ENCODE measurements at places on chromosomes 6 and 20.

GRCh38 chr6:170271771-170272314 is 19.0 kb downstream of the DLL1 start:
- no peak for DNase-seq

DNA sequence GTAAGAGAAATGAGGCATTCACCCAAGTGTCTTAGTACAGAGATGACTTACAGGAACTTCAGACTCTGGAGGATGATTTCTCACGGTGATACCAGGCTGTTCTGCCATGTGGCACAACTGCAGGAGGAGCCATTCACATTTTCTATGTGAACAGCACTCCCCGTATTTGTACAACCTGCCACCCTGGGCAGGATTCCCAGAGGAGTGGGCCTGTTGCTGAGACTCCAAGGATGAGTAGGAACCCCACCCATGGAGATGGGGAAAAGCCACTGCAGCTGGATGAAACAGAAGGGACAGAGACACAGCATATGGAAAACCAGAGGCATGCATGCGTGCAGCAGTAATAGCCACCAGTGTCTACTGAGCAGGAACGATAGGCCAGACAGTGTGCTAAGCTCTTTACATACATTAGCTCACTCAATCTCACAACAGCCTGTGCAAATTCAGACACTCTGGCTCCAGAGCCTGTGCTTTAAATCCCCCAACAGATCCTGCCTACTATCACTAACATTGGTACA is 48.0 kb upstream of the PTPRT start:
- DNase-seq = no peak

DNA sequence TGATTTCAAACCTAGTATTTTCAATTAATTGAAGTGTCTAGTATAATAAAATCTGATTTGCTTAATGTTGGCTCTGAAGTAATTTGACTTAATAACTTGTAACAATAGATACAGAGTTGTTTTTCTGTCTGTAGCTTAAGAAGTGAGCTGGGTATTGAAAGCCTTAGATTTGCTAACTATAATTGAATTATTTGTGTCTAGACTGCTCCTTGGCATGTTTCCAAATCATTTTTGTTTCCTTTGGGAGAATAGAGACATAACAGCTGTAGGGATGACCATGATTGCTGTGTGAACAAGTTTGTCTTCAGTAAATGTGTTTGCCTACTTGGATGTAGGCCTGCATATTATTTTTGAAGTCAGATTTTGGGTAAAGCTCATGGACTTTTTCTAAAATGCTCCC is 115.4 kb downstream of the SCAF8 start:
- peak; percentile 47 for DNase-seq

DNA sequence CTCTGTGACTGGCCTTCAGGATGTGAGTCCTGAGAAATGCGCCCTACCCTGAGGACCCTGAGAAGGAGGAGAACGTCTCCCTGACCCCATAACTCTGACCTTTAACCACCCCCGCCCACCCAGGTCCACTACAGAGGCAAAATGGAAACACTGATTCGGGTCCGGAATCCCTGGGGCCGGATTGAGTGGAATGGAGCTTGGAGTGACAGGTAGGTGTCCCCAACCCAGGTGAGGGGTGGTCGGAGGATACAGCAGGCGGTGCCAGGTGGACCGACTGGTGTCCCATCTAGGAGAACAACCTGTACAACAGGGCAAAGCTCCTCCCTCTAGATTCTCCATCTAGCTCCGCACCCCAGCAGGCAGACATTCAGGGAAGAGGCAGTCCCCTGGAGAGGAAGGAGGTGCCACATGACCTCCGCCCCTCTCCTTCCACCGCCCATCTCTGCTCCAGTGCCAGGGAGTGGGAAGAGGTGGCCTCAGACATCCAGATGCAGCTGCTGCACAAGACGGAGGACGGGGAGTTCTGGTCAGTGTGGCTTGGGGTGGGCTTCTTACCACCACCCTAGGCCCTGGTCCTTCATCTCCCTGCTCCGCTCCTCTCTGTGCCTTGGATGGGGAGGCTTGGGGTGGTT is 17.6 kb downstream of the CAPN11 start:
- DNase-seq = no peak

- no peak for DNase-seq
Measured at GRCh38 chr20:49680484-49680883, 33.2 kb downstream of the B4GALT5 start.

DNA sequence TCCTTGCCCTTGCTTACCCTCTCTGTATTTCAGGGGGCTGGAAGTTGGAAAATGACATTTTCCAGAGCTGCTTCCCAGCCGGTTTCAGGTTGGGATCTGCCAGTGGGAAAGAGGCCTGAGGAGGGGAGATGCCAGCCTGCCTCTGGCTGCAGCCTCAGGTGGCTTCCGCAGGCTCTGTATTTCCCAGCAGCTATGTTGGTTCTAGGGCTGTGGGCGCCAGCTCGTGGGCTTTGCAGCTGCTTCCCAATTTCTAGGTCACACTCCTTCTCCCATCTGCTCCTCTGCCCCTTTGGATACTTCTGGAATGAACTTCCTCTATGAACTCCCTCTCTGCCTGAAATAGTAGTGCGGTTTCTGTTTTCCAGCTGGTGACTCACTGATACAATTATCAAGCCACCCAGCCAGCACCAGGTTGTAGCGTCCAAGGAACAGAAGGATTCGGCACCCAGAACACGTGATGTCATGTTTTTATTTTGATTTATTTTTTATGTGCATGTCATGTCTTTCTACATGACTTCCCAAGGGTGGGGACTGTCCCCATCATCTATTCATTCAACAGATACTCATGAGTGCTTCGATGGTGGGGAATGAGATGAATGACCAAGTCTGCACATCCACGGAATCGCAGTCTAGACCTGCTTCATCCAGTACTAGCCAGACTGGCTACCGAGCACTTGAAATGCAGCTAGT is 38.0 kb downstream of the TGM2 start:
- DNase-seq = peak; percentile 78

DNA sequence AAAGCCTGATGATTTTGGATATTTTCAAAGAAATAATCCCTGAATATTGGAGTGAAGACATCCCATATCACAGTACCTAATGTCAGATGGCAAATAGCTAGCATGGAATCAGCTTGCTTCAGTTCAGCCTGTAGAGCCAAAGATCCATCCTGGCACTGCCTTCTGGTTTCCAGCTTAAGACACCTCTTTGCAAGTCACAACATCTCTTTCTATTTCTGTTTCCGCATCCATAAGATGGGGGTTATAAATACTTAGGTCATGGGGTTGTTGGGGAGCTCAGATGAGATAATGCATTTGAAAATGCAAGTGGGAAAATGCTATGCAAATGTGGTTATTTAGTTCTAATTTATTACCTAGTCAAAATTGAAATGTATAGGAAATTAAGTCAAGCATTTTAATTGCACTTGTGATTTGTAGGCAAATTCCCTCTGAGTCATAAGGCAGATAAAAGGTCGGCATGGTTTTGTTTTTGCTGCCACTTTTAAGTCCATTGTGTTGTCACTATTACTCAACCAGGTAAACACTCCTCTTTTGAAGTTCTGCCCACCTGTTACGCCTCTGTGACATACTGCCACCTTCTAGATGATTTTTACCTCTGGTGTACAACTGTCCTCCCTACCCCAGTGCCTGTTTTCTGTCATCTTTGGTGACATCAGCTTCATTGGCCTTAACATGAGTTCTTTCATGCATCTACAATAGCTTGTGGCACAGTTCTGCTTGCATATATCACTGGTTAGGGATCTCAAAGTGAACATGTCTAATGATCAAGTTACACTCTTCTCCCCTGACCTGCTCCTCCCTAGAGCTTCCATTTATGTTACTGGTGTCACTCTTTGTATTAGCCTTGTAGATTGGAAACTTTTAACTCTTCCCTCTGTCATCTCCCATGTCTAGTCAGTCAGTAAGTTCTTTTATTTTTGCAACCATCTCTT is 96.6 kb downstream of the CDKAL1 start:
- no peak for DNase-seq

DNA sequence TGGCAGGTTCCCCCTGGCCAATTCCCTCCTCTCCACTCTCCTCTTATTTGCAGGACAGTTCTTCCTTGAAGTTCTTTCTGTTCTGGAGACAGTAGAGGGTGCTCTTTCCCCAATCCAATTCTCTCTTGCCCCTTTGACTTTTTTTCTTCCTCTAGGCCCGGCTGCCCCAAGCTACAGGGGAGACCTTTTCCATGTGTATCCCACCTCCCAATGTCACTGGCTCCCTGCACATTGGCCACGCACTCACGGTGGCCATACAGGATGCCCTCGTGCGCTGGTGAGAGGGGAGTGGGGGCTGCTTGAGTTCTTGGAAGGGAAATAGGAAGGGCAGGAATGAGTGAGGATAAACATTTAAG is 1.5 kb downstream of the VARS2 start:
- peak; percentile 83 for DNase-seq

DNA sequence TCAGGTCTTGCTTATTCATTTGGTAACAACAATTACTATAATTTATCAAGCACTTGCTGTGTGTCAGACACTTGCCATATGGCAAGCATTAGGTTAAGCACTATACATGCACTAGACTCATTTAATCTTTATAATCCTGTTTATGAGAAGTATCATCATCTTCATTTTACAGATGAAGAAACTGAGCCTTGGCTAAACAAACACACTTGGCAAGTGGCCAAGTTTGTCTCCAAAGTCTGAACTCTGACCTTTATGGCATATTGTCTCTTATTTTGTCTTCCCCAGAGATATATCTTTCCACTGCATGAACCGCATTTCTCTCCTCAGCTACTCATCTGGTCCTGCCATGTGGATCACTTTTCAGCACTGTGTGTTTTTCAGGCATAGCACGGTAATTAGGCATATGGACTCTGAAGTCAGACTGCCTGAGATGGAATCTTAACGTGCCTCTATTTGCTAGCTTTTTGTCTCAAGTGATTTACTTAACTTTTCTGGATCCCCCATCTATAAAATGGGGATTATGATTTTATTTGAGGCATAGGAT is 4.7 kb downstream of the ADGRF5 start:
- no peak for DNase-seq

GRCh38 chr6:111550953-111551352 is 54.7 kb downstream of the TRAF3IP2 start:
- DNase-seq = no peak

- DNase-seq = no peak
Measured at GRCh38 chr6:157845493-157846259, 22.6 kb downstream of the SNX9 start.

All from fibroblast of pulmonary artery (primary cell).